M059J (cell line): ENCODE measurements at places on chromosomes 6 and 20. TPM values are rescaled to one million over a fixed set of nuclear protein-coding genes. Genes with fewer than 3 reads are reported as not detected.
A peak's percentile ranks its signal among the peaks of the same experiment; 100 is the strongest.

LCA5 gene
- 4.1 and 5.0 TPM in 2 replicates for total RNA-seq

MLIP gene
- not detected in 2 replicates for total RNA-seq

NFKBIL1 gene
- total RNA-seq = 12.8 and 25.7 TPM in 2 replicates

GRCh38 chr6:43927532-43928210 is 157.7 kb downstream of the VEGFA start:
- peak; percentile 50 for DNase-seq

DNA sequence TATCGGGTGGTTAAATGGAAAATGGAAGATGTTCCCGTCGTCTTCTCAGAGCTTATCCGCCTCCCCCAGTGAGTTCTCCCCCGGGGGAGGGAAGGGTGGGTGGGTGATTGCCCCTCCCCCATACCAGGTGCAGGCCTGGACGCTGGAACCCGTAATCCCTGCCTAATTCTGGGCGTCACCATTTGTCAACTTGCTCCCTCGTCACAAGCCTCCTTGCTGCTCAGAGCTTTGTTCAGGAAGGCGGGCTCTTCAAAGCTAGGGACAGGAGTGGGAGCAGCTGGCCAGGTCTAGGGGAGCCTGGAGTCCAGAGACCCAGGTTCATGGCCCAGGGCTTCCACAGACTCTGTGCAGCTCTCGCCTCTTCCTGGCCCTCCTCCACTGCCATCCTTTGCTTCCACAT is 25.6 kb downstream of the CDH22 start:
- no peak for DNase-seq

PDE10A gene
- 0.02 and 0.07 TPM in 2 replicates for total RNA-seq

GRCh38 chr6:33546766-33547165 is 33.3 kb downstream of the BAK1 start:
- no peak for DNase-seq

CLDN20 gene
- not detected in 2 replicates for total RNA-seq

GRCh38 chr6:19382676-19383075 is 454.5 kb upstream of the ID4 start:
- DNase-seq = no peak

DNA sequence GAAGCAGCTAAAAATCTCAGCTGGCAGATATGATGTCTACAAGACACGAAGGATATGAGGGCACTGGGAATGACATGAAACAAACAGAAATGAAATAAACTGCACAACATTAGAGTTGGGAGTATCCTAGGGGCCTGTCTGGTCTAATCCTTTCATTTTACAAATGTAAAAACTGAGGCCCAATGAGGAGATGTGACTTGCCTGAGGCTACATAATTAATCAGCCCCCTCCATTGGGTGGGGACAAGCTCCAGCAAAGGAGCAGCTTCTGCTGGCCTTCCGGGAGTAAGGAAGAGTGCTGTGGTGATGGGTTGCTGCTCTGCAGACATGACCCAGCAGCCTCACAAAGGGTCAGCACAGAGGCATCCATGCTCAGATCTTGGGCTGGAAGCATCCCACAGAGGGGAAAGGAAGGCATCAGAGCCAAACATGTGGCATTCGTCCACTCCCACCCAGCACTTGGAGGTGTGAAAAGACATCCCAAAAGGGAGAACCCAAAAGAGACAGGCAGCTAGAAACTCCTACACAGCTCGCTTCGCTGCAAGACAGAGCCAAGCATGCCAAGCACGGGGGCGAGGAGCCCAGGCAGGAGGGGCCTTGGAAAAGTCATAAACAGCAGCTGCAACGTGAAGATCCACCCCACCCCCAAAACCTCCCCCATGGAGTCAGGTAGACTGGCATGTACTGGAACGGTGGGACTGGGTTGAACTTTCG is 183.7 kb downstream of the UNC5CL start:
- DNase-seq = no peak
